ENCODE measurements at places on chromosomes 12 and 14.

DNA sequence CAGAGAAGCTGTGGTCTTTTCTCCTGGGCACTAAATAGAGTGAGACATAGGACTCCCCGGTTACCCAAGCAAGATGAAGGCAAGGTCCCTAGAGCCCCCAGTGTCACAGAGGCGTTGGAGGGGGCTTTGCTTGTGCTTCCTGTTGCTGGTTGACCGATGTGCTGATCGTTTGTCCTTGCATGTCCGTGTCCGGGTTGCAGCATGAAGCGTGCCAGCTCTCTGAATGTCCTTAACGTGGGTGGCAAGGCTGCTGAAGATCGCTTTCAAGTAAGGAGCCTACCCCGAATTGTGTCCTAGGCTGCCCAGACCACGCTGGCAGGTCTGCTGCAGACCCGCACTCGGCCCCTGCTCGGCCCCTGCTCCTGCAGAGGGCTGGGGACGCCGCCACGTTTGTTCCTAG, 23.1 kb downstream of the XRCC3 start:
- DNase-seq, result no peak

DNA sequence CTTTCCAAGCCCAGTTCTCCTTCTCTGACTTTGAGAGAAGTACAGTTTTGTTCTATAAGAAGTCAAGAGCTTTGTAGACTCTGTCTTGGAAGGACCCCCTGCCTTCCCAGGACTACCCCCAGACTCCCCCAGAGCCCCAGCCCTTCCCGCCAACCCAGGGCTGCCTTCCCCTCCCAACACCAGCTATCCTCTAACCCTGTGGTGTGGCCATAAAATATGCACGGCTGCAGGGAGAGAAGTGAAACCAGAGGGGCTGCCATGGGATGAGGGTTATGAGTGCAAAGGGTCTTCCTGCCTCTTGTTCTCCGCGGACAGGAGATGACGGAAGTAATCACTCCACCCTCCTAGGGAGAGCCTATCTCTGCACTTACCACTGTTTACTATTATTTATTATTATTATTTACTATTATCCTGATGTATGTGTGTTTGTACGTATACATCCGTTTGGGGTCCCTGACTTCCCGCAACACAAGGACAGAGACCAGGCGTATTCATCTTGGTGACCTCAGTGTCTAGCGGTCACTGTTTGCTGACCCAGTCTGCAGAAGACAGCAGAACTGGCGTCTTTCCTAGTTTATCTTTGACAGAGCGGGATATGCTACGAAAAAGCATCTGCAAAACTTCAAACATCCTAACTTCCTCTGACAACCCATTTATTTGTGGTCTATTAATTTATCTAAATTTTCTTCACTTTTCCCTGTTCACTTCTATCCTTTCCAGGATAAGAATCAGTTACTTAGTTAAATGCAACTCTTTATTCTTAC, 3.5 kb upstream of the SCNN1A start:
- no peak for DNase-seq

DNA sequence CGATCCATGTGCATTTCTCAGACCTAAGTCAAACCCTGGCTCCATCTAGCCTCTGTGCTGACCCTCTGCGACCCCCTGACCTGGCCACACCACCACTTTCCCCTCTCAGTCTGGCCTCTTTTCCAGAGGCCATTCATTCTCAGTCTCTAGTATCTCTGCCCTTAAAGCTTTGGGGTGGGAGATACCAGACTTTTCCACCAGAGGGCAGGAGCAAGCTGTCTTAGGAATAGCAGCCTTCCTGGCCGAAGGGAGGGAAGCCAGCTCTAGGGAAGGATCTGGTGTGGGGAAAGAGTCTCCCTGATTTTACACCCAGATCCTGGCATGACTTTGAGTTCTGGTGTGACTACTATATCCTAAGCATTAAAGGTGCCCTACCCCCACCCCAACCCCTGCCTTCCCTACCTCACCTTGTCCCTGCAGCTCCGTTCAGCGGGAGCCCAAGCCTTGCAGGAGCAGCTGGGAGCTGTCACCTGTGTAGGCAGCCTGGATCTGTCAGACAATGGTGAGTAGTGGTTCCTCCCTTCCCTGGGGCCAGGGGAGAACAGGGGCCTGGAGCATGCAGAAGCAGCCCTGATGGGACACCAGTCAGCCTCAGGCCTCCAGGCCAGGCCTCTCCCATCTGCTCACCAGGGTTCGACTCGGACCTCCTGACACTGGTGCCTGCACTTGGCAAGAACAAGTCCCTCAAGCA, 6.6 kb downstream of the CARMIL3 start:
- no peak for DNase-seq

- DNase-seq, result no peak
Observed at GRCh38 chr12:46674800-46675199, 151.0 kb downstream of the SLC38A4 start.

DNA sequence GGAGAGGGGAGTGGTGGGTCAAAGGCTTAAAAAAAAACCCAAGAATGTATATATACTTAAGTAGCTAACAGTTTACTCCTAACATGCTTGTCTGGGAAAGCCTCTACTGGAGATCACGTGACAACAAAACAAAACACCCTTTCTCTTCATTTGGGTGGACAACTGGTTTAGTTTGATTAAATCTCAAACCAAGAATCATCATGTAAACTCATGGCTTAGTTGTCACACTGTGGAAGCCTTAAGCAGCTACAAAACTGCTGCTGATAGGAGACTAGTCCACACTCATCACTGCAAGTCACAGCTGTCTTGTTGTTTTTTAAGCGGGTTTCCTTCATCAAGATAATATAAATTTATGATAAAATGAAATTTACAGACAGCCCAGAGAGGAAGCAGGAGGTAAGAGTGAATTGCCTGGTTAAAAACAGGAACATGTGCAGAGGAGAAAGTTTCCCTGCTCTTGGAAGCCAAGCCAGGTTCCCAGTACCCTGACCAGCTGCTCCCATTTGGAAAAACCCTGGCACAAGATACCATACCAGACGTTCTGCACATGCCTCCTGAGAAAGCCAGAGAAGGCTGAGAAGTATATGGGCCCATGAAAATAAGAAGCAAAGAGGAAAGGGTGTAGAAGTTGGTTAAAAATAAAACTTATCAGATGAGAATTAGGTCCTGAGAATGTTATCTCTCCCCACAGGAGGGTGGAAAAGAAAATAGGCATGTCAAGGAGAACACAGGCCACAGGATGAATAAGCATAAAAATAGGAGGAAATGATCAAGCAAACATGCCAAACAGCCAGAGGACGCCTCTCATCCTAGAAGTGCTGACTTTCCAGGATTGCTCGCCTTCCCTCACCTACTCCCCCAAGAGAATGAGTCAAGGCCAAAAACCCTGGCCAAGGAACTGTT, 34.0 kb downstream of the EGLN3 start:
- no peak for DNase-seq

DNA sequence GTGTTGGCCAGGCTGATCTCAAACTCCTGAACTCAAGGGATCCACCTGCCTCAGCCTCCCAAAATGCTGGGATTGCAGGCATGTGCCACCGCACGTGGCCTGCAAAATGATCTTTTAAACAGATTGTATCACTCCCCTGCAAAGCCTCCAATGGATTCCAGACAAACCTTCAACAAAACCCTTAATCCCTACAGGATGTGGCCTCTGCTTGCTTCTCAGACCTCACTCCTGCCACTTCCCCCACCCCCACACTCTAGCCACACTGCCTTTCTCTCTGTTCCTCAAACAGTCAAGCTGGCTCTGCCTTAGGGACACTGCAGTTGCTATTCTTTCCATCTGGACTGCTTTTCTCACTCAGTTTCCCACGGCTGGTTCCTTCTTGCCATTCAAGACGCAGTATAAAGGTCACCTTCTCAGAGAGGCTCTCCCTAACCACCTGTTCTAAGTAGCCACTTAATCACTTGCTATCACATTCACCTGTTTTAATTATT, 47.3 kb upstream of the TMED10 start:
- no peak for DNase-seq

- DNase-seq, result no peak
Observed at GRCh38 chr14:36022765-36023410, 153.6 kb downstream of the PTCSC3 start.

DNA sequence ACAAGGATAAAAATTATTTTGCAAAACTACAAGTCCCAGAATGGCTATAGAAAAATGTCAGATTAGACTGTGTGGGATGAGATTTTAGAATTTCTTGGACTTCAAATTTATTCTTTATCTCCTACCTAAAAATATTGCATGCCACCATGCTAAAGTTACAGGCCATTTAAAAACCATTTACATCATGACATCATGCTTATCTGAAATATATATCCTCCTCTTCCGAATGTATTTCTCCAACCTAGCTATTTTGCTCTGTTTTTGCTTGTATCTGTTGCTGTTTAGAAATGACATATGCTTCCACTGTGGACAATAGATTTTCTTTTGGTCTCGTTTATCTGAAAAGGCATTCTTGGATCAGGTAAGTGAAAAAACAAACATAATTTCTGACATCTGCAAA, 471.7 kb downstream of the LRFN5 start:
- no peak for DNase-seq

GRCh38 chr12:76259106-76259505, 89.1 kb downstream of the BBS10 start:
- DNase-seq, result no peak

GRCh38 chr14:96349286-96350075, 13.7 kb downstream of the ATG2B start:
- no peak for DNase-seq

GRCh38 chr14:98334186-98334585, 937.8 kb downstream of the BCL11B start:
- no peak for DNase-seq

- DNase-seq, result no peak
Observed at GRCh38 chr14:32932302-32932913, 6.3 kb upstream of the NPAS3 start.

GRCh38 chr12:13211191-13211858, 14.8 kb downstream of the EMP1 start:
- DNase-seq, result no peak

DNA sequence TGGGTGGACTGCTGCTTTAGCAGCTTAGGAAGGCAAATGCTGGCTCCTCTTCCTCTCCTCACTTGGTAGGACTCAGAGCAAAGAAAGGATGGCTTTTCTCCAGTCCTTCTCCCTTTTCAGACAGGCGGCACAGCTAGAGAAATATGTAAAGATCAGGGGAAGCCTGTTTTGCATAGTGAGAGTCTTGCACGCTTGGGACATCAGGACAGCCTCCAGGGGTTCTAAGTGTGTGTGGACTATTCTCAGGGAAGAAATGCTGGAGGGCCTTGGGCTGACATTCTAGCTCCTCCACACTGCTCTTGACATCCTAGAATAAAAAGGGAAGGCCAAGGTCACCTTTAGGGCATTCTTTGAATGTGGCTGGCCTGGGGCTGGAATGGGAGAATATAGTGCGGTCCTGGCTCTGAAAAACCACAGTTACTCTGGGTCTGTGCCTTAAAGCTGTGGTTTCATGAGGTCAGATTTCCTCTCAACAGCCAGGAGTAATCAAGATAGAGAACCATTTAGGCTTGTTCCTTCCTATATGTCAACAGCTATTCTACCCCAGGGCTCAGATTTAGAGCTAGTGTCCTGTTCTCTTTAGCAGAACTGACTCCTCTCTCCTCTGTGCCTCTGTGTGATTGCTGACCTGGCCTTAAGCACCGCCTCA, 24.3 kb downstream of the CMA1 start:
- no peak for DNase-seq

GRCh38 chr12:82723093-82723492, 36.4 kb downstream of the TMTC2 start:
- no peak for DNase-seq

Measured in stimulated activated CD4-positive, alpha-beta T cell treated with anti-CD3 and anti-CD28 coated beads, Interleukin-4, amount 100 ng/mL, for 1 hour (primary cell).